ENCODE measurements at places on chromosomes 3 and 15.
A peak's percentile ranks its signal among the peaks of the same experiment; 100 is the strongest.

DNA sequence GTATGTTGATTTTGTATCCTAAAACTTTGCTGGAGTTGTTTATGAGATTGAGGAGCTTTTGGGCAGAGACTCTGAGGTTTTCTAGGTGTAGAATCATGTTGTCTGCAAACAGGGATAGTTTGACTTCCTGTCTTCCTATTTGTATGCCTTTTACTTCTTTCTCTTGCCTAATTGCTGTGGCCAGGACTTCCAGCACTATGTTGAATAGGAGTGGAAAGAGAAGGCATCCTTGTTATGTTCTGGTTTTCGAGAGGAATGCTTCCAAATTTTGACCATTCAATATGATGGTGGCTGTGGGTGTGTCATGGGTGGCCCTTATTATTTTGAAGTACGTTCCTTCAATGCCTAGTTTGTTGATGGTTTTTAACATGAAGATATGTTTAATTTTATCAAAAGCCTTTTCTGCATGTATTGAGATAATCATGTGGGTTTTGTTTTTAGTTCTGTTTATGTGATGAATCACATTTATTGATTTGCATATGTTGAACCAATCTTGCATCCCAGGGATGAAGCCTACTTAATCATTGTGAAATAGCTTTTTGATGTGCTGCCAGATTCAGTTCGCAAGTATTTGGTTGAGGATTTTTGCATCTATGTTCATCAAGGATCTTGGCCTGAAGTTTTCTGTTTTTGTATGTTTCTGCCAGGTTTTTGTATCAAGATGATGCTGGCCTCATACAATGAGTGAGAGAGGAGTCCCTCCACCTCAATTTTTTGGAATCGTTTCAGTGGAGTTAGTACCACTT lies 188.1 kb downstream of the MINAR1 start:
- DNase-seq, result no peak

GRCh38 chr3:108602249-108602934 lies 12.9 kb downstream of the DZIP3 start:
- DNase-seq, result no peak

GRCh38 chr3:128547368-128547987 lies 54.5 kb upstream of the GATA2 start:
- no peak for DNase-seq

- peak; percentile 39 for DNase-seq
Measured at GRCh38 chr3:14548321-14548729, 8.2 kb upstream of the GRIP2 start.
